Activated T-cell treated with anti-CD3 and anti-CD28 coated beads, Interleukin-2, amount 50 U/mL, for 4 hours (primary cell): ENCODE measurements at places on chromosomes 11 and 22. TPM values are rescaled to one million over a fixed set of nuclear protein-coding genes. Genes with fewer than 3 reads are reported as not detected.

APOL5 gene
- total RNA-seq: not detected

GLYAT gene
- total RNA-seq: not detected

JHY gene
- 1.7 TPM for total RNA-seq

EXPH5 gene
- total RNA-seq: 1.0 TPM

NPTXR gene
- 2.0 TPM for total RNA-seq

CD3G gene
- 102 TPM for total RNA-seq

FAM111A gene
- 12.6 TPM for total RNA-seq

TRIM51 gene
- total RNA-seq: not detected

IPO7 gene
- 170 TPM for total RNA-seq

PGA3 gene
- not detected for total RNA-seq

DEFB131B gene
- total RNA-seq: not detected

NELL1 gene
- total RNA-seq: not detected

PDE3B gene
- total RNA-seq: 17.0 TPM

DCDC1 gene
- total RNA-seq: not detected

ALX4 gene
- not detected for total RNA-seq

DDX25 gene
- not detected for total RNA-seq

B3GAT1 gene
- total RNA-seq: 0.05 TPM

TBX10 gene
- total RNA-seq: not detected

SPINDOC gene
- 24.5 TPM for total RNA-seq

RFPL3 gene
- total RNA-seq: not detected

SERPING1 gene
- 0.55 TPM for total RNA-seq
